ENCODE measurements at places on chromosomes 16 and 17.

- no peak for DNase-seq
These were observed 445.6 kb upstream of the CA10 start for GRCh38 chr17:52604105-52604504.

DNA sequence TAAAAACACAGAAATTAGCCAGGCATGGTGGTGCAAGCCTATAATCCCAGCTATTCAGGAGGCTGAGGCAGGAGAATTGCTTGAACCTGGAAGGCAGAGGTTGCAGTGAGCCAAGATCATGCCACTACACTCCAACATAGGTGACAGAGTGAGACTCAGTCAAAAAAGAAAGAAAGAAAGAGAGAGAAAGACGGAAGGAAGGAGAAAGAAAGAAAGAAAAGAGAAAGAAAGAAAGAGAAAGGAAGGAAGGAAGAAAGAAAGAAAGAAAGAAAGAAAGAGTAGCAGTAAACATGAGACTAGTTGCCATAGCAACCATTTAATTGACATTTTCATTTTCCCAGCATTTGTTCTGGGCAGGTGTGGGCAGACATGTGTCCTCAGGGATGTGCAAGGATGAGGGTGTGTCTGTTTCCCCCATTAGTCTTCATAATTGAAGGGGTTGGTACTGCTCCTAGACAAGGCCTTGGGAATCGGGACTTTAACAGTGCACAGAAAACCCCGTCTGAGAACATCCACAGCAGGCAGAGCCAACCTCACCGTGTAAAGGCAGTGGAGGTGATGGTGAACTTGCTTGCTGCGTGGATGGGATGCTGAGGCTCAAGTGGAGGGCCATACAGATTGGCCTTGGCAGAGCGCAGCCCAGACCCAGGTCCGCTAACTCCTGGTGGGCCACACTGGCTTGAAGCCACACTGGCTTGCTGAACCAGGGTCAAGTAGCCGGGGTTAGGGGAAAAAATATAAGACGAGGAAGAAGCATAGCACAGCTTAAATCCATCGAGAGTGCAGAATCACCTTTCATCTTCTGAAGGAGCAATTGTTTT is 35.2 kb upstream of the KIFC3 start:
- DNase-seq = no peak

- DNase-seq = no peak
These were observed 5.8 kb downstream of the PRSS27 start for GRCh38 chr16:2713985-2714774.

DNA sequence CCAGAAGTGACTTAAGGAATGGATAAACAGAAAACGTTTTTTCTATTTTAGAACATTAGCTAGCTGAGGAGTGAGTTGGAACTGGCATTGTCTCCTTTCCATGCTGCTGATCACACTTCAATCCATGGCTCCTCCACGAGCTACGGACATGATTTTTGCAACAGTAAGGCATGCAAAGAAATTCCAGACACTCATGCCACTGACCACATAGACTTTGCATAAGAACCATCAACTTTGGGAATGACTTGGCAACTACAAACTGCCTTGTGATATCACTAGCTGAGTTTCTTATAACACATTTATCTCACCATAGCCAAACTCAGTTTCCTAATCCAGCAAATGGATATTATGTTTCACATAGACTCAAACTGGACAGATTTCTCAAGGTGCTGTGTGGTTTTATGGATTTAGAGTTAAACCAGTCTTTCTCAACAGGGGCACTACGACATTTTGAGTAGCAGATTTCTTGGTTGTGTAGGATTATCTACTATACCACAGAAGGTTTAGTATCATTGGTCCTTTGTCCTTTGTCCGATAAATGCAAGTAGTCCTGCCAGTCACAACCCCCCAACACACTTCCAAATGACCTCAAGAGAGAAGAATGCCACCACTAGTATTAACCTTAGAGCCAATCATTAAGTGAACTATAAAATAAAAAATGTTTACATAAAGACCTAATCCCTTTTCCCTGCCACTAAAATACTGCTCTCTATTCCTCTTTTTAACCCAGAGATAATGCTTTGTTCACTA is 48.3 kb upstream of the C17orf78 start:
- no peak for DNase-seq

GRCh38 chr16:339680-340079 is 12.8 kb downstream of the AXIN1 start:
- no peak for DNase-seq

DNA sequence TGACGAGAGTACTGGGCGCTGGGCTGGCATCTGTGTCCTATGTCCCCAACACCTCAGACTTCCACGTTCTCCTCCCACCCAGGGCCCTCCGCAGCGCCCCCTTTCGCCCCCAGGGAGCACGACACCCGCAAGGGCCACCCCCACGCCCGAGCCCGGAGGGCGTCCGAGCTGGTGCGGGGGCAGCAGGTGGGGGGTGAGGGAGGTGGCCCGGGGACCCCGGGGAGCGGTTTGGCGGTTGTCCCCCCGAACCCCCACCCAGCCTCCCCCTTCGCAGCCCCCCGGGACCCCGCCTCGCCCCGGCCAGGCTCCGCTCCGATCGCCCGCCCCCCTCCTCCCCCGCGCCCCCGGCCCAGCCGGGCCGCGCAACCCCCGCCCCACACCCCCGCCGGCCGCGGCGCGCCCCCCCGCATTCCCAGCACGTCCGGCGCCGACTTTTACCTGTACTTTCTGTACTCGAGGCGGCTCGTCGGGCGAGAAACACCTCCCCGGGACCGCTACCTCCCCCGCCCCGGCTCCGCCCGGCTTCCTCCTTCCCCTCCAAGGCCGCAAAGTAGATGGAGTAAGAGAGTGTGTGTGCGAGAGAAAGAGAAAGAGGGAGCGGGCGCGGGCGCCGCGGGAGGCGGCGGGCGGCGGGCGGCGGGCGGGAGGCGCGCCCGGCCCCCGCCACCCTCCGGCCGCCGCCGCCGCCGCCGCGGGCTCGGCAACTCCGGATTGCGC is 901 bp downstream of the CDYL2 start:
- DNase-seq = no peak

GRCh38 chr16:66485376-66485775 is 58.3 kb downstream of the BEAN1 start:
- no peak for DNase-seq

Measured in stimulated activated CD8-positive, alpha-beta memory T cell treated with anti-CD3 and anti-CD28 coated beads, Interleukin-2, amount 100 ng/mL, for 1 hour (primary cell).